ENCODE measurements at places on chromosomes 7 and 10.

DNA sequence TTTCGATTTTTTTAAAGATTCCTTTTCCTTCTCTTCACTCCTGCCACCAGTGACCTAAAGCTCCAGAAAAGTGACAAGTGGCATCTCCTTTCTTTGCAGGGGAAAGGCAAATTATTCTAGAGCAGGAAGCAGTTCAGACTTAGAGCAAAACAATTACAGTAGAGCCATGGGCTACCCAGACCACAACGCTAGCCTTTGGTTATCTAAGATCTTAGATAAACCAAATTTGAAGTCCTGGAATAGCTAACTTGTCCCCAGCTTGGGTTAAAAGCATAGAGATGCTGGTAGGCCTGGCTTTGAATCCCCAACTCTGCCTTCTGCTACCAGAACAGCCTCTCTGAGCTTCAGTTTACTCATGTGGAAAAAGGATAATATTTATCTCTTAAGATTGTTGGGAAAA, 38.4 kb downstream of the LGI1 start:
- DNase-seq = no peak

GRCh38 chr7:69962186-69963065, 364.2 kb downstream of the AUTS2 start:
- DNase-seq = no peak

DNA sequence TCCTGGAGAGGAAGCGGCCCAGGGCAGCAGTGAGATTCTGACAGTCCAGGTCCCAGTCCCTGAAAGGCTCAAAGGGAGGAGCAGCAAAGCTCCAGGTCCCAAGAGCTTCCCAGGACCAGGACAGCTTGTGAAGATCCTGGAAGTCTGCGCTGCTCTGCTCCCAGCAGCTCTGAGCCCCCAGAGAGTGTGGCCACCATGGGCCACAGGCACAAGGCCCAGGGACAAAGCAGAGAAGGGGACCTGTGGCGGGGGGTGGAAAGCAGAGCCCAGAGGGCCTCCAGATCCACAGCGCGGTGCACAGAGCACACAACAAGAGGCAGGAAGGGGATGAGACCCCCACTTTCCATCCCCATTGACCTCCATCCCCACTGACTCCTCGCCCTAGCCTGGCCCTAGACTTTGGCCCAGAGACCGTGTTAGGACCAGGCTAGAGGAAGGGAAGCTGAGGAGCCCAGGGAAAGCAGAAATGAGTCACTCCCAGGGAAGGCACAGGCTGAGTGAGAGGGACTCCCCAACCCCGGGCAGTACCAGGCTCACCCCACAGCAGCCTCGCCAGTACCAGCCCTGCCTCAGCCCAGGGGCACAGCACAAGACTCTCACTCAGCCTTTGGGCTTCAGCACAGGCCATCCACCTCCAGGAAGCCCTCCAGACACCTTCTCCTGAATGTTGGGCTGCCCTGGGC, 75.5 kb downstream of the GRID1 start:
- DNase-seq = no peak

DNA sequence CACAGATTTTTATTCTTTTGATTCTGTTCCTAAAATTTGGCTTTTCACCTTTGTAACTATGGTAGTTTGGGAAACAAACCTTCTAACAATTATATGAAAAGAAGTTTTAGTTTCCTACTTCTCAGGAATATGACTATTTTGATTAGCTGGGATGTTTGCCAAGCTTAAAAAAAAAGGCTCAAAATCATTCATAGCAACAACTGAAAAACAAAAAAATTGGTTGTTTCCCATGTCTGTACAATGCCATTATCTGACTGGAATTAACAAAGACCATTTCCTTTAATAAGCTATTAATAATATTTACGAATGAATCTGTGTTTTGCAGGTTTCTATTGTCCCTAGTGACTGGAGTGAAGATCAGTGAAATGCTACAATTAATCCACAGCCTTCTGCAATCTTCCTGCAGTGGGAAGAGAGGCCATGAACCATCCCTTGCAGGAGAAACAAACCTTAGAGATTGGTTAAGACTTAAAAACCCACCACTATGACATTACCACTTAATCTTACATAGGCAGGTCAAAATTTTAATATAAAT, 4.2 kb downstream of the PURB start:
- DNase-seq = no peak

GRCh38 chr10:93703066-93703465, 674 bp upstream of the FRA10AC1 start:
- DNase-seq = no peak

DNA sequence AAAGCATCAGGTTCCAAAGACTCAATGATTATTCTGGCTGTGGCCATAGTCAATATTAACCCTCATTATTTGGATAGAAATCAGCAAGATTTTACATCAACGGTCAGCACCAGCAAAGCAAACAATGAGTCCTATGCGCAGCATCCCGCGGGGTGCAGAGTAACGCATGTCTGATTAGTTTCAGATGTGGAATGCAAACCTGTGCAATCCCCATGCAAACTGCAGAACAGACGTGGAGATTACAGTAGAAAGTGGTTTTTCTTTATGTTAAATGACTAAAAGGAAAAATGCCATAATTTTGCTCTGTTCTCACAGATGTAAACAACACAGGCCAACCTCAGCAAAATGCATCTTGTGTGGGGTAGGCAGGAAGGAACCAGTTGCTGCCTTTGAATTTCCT, 258.1 kb upstream of the GRB10 start:
- no peak for DNase-seq

- no peak for DNase-seq
These were observed 91.4 kb downstream of the LRRTM3 start for GRCh38 chr10:67017218-67017617.

- no peak for DNase-seq
These were observed 182.8 kb downstream of the CPEB3 start for GRCh38 chr10:92108120-92108519.

GRCh38 chr10:22321924-22322640, 1.2 kb downstream of the BMI1 start:
- no peak for DNase-seq

GRCh38 chr10:110040767-110041478, 33.1 kb downstream of the ADD3 start:
- DNase-seq = no peak

GRCh38 chr7:151849879-151850260, 27.0 kb downstream of the PRKAG2 start:
- DNase-seq = no peak

- DNase-seq = no peak
These were observed 31.2 kb downstream of the FOXK1 start for GRCh38 chr7:4713183-4713784.

GRCh38 chr10:43824934-43825333, 176.3 kb upstream of the ZNF32 start:
- DNase-seq = no peak

GRCh38 chr10:120480848-120481247, 23.8 kb downstream of the PLPP4 start:
- no peak for DNase-seq

DNA sequence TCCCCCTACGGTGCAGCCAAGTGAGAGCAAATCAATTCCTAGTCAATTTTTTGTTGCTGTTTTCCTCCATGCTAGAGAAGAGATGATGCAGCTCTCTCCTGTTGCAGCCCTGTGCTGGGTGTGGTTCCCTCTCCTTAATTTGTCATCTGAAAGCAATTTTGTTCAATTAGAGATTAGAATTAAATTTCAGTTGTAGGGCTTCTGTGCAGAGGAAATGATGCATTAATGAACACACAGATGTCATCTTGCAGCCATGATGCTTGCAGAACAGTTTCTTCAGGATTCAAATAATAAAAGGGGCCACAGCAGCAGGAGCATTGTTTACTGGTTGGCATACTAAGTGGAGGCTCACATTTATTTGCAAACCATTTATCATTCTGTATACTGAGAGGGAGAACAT, 266.0 kb downstream of the AUTS2 start:
- no peak for DNase-seq

DNA sequence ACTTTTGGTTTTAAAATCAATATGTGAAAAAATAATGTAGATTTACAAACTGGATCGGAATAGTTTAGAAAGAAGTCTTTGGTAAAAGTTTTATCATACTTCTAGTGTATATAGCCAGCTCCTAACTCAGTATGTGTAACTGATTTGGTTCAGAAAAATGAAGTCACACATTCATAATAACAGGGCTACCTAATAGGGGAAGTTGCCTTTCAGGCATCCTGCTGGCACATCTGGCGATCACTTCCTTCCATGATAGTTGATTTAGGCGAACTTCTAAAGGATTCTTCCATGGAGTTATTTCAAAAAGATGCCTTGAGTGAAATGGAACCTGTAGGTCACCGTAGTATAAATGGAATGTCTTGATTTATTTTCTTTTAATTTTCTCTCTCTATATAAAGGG, 69.1 kb downstream of the SHH start:
- DNase-seq = no peak

DNA sequence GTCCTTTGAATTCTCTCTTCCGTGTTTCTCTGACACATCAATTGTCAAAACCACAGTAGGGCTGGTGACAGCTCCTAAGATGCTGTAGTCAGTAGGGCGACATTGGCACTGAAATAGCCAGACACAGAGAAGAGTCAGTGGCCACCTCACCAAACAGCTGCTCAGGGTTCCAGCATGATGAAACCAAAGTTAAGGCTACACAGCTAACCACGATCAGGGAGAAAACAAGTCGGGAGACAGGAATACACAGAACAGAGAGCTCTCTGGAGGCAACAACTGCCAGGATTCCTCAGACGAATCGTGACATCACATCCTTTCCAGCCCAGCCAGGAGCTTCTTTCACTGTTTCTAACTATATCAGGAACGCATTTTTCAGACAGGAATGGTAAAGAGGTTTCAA, 922.2 kb downstream of the SORCS1 start:
- no peak for DNase-seq

GRCh38 chr7:1237704-1238255, 5.1 kb downstream of the UNCX start:
- no peak for DNase-seq

DNA sequence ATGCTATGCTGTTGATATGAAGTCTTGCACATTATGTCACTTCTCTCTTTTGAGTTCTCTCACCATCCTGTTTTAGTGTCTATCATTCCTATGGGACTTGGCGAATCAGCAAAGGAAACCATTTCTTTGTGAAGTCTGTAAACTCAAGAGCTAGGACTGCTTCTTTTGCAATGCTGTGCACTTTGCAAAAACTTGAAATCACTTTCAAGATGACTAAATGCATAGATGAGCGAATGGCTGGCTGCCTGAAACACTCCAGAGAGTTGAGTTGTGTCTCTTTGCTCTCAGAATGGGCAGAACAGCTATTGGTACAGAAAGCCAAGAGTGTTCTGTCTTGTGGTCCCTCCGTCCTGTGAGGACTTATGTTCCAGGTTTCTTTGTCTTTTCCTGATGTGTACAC, 18.3 kb upstream of the ELMO1 start:
- DNase-seq = no peak

GRCh38 chr7:112556633-112557032, 75.8 kb downstream of the LSMEM1 start:
- DNase-seq = no peak

- DNase-seq = no peak
These were observed 596.6 kb upstream of the CELF2 start for GRCh38 chr10:10421071-10421470.

GRCh38 chr7:98559958-98560357, 57.1 kb upstream of the NPTX2 start:
- DNase-seq = no peak

GRCh38 chr10:1333981-1334380, 277.8 kb downstream of the WDR37 start:
- DNase-seq = no peak

DNA sequence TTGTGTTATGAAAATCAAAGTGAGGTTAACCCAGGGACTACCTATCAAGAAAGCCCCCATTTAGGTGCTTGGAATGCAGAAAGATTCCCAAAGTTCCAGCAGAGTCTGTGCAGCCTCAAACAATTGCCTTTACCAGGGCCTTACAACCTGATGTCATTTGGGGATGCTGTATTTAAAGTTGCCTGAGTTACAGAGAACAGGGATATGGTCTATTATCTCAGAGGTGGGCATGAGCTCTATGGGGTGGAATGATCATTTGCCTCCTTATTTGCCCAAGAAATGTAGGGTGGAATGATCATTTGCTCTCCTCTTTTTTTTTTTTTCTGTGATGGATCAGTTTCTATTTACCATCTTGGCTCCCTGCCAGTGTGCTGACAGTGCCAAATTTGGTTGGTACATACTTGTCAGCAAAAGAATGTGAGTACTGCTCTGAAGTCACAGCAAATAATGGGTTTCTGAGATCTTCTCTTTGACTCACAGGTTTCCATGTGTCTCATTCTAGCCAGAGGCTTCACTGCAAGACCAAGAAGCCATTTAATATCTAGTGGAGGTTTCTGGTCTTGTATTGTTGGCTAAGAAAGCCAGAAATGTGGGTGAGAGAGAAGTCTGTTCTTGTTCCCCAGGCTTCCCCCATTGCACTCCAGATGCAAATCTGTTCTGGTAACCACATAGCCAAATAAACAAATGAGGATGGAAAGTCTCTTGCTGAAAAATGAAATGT, 45.5 kb upstream of the ZNRF2 start:
- no peak for DNase-seq

DNA sequence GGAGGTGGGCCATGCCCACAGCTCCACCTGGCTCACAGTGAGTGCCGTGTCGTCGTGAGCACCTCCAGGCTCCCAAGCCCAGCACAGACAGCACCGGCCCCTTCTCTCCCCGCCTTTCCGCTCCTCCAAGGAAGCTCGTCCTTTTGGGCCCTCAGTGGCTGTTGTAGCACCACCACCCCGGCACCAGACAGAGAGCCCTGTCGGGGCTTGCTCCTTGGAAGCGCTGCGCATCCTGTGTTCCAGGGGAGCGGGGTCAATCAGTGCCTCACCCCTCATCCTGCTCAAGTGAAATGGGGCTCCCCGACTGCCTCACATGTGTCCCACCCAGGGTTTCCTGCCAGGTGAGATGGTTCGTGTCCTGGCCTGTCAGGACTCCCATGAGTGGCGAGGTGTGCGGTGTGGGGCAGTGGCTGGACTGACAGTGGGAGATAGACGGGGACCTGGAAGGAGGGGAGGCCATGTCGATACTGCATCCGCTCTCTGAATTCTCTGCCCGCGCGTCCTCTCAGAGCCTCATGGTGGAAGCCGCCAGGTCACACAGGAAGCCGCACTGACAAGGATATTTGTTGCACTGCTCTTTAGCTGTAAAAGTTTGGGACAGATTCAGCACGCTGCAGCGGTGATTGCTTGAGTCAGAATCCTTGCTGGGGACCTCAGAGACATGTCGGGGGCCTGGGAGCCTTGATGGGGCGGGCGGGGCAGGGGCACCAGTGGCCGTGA, 107.1 kb downstream of the INPP5A start:
- DNase-seq = no peak

GRCh38 chr7:114959931-114960330, 38.0 kb downstream of the MDFIC start:
- no peak for DNase-seq

GRCh38 chr10:36450380-36450779, 675.0 kb upstream of the ANKRD30A start:
- DNase-seq = no peak

GRCh38 chr10:58512491-58513187, at the start of gene BICC1:
BICC1 (plus strand) TSS chr10:58512872; CDS start chr10:58513144, 272 bp downstream.
- DNase-seq = peak; percentile 33

GRCh38 chr10:86321568-86321967, 45.0 kb downstream of the GRID1 start:
- DNase-seq = no peak

DNA sequence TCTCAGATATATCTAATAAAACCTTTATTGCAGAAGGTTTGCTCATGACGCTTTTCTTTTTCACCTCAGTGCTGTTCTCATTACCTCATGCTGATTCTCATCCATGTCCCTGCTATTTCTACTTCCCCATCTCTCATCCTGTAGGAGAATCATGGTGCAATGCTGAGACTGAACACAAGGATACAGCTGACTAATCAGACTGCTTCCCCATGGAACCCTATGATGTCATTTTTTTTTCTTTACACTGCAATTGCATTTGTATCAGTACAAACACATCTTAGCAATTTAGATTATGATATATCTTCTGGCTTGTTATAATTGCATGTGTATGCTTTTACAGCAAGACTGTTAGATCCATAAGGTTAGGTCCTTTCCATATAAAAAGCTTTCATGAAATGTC, 93.7 kb downstream of the SEMA3A start:
- DNase-seq = no peak

Data from D721Med (cell line).